DMS79 treated with DMSO at 0.1 percent for 48 hours (cell line): ENCODE measurements at places on chromosomes 4 and X.

- no peak for DNase-seq
Measured at GRCh38 chr4:152246659-152247058, 289.2 kb downstream of the FBXW7 start.

DNA sequence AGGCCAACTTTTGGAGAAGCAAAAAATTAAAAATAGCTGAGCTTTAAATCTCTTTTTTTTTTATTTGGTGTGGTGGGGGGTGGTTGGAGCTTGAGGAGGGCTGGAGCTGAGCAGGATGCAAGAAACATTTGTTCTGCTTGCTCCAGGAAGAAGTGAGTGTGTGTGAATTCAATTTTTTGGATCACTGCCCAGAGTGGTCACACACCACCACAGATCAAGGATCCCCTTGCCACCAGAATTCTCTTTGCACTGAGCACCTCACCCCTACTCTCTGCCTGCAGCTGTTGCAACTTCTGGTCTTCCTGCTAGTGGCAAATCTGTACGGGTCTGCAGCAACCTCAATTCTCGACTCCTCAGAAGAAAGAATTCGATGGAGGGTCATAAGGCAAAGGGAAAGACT, 19.9 kb upstream of the PLP1 start:
- peak; percentile 89 for DNase-seq

GRCh38 chr4:175453456-175453855, 358.6 kb downstream of the GPM6A start:
- DNase-seq, result no peak

DNA sequence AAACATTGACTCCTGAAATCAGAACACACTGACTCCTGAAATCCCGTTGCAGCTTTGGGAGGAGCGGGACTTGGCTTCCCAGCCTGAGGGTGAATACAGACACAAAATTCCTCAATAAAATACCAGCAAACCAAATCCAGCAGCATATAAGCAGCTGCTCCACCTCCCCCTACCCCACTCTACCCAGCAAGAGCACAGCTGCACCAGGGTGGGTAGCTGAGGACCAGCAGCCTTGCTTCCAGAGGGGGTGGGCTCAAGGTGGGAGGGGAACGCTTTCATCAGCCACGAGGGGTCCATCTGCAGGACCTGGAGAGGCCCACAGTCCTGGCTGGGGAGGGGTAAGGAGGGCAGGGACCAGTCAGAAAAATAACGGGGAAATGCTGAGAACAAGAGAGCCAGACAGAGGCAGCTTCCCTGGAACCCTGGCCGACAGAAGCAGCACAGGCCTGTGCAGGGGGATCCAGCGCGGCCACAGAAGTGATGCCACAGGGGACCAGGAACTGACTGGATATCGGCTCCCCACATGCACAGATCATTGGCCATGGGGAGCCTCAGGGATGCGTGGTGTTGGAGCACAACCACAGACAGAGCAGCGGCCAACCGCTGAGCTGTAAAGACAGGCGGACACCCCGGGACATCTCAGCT, 49.8 kb downstream of the FGFRL1 start:
- no peak for DNase-seq

- DNase-seq, result no peak
Measured at GRCh38 chr4:184653650-184654049, 4.1 kb downstream of the PRIMPOL start.
